ENCODE measurements at places on chromosomes 16 and 17.

DNA sequence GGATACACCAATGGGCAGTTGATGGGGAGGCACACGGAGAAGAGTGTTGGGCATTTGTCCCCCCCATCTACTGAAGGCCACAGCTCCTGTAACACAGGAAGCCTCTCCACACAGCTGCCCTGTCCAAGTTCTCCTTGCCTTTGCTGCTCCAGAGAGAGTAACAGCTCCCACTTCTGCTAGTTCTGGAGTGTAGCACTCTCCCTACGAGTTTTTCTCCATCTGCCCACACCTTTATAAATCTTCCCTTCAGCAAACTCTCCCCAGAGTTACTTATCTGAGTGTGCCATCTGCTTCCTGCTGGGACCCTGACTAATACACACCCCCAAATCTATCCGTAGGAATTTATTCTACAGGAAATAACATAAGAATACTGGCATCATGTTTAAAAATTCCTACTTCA is 42.6 kb upstream of the ERN1 start:
- DNase-seq: no peak

DNA sequence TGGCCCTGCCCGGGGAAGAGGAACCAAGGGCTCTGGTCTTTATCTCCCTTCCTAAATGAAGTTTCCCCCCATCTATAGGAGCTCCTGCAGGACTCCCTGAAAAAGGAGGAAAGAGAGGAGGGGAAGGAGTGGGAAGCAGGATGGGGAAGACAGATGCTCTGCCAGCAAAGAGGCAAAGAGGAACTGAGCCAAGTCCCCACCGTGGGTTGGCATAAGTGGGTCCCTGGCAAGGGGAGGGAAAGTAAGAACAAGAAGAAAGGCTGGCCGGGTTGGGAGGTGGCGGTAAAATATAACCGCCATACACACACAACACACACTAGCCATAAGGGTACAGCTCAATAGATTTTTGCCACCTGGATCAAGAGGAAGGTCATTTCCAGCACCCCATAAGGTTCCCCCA is 6.1 kb upstream of the EIF1 start:
- no peak for DNase-seq

- no peak for DNase-seq
Observed at GRCh38 chr16:87278191-87279093, 38.8 kb downstream of the C16orf95 start.

- DNase-seq: no peak
Observed at GRCh38 chr17:17710728-17711541, 29.7 kb downstream of the RAI1 start.

DNA sequence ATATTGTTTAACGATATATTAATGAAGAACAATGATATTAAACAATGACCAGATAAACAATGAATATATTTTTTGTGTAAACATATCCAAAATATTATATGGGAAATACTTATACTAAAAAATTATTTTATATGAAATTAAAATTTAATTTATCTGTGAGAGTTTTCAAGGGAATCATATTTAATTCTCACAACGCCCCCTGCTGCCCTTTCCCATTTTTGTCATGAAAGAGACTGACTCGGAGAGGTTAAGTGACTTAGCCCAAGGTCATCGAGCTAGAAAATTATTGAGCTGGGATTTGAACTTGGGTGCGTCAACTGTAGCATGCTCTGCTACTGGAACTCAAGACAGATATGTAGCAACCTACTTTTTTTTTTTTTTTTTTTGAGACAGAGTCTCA is 7.2 kb upstream of the MYCBPAP start:
- DNase-seq: no peak

- no peak for DNase-seq
Observed at GRCh38 chr17:16934836-16935235, 37.1 kb downstream of the TNFRSF13B start.

DNA sequence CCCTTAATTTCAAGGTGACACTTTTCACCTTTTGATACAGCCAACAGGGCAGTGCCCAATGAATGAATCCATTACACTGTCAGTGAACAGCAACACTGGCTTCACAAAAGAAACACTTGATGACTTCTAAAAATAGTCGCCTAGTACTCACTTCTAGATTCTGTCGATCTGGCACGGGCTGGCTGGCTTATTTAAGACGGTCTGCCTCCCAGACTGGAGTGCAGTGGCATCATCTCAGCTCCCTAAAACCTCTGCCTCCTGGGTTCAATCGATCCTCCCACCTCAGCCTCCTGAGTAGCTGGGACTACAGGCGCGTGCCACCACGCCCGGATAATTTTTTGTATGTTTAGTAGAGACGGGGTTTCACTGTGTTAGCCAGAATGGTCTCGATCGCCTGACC is 1.9 kb downstream of the NDUFAB1 start:
- no peak for DNase-seq

- DNase-seq: no peak
Observed at GRCh38 chr16:1407753-1408152, 6.8 kb downstream of the UNKL start.

- no peak for DNase-seq
Observed at GRCh38 chr17:6936370-6937028, 59.4 kb upstream of the ALOX12 start.

DNA sequence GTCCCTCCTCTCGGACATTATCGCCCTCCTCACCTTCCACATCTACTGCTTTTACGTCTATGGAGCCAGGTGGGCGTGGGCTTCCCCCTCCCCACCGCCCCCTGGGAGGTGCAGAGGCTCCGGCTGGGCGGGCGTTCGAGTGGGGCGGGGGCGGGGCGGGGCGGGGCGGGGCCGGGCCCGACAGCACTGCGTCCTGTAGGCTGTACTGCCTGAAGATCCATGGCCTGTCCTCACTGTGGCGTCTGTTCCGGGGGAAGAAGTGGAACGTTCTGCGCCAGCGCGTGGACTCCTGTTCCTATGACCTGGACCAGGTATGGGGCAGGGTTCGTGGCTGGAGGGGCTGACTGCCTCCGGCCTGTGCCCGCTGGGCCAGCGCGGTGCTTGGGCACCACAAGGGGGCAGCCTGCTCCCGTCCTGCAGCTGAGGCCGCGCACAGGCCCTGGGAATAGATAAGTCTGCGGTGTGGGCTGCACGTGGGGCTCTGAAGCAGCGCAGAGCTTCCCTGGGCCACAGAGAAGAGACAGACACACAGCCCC is 9.2 kb downstream of the PIGQ start:
- no peak for DNase-seq

DNA sequence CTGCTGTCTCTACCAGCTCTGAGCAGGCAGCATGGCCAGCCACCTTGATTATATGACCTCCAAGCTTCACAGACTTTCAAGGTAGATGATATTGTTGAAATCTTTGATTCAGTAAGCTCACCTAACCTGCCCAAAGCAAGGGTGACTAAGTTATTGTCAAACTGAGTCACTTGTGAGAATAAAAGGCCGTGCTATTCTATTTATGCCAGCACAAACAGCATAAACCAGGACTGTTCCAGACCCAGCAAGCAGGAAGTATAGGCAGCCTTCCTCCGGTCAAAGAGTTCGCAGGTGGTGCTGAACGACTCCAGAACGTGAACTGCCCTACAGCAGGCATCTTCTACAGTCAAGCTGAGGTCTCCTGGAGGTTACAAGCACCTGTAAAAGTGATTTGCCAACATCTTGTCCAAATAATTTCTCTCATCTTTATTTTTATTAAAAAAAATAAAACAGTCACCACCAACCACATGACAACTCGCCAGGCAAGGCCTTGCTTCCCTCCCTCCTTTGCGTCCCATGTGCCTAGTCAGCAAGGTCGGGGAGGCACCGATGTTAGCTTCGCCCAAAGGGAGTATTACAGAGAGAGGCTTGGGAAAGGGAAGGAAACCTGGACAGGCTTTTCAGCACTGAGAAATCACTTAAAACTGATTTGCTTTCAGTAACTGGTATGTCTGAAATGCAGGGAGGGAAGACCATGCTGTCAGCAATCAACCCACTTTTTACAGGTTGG is 10.8 kb downstream of the ARL2BP start:
- DNase-seq: no peak

DNA sequence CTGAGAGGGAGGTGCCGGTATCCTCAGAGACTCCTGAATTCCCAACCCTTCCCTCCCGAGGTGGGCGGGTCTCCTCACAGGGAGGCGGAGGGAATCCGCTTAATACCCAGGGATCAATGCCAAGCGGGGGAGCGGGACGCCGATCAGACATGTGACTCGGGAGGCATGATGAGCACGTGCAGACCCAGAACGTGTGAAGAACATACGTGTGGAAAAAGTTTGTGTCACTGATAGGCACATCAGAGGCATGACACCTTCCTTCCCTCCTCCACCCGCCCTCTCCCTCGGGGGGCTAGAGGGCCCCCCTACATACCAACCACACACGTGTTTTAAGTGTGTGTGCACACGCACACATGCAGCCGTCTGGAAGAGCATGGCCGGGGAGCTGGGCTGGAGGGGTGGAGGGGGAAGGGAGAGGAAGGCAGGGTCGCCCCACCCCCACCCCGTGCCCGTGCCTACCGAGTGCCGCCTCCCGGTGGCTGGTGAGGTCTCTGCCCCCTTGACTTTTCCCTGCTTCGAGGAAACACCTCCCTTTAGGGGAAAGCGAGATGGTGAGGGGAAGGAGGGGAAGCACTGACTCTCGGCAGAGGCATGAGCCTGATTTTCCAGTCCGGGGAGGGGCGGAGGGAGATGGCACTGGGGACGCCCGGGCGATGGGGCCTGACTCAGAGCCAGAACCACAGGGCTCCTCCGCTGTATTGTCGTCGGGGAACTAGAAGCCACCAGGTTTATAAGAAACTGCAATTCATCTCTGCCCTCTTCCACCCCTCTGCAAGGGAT is 12.1 kb upstream of the TBX21 start:
- DNase-seq: peak; percentile 91

DNA sequence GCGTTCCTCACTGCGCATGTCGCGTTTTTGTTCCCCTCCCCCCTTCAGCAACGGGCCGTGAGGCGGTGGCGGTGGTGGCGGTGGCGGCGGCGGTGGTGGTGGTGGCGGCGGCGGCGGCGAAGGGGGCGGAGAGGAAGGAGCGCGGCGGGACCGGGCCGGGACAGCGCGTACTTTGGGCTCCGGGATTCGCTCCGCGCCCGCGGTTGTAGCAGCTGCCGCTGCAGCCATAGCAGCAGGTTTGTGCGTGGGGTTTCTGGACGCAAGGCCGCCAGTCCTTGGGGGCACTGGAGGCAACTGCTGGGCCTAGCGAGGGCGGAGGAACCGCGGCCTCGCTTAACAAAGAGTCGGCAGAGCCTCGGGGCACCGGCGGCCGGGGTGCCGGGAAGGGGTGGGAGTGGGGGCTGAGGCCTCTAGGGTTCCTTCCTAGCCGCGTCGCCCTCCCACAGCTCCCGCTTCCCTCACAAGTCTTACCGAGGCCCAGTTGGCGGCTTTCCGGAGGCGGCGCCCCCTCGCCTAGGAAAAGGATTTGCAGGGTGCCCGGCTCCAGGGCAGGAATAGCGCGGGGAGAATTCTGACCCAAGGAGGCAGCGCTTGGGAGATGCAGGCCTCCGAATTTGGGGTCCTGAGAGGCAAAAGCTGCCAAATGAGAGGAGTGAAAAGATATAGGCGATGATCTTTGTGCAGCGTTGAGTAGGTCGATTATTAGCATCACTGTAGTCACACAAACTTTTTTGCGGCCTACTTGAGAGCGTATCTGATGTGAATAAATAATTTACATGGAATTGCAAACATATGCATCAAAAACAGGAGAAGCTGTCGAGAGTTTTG is at the start of gene DDX42:
Gene DDX42, plus strand, starts transcription at position 30 of the 828 bp plus-strand sequence. CDS start 12,880 bp downstream, outside the sequence.
- peak; percentile 7 for DNase-seq

GRCh38 chr16:84315422-84315821 is 20.7 kb downstream of the WFDC1 start:
- DNase-seq: no peak

DNA sequence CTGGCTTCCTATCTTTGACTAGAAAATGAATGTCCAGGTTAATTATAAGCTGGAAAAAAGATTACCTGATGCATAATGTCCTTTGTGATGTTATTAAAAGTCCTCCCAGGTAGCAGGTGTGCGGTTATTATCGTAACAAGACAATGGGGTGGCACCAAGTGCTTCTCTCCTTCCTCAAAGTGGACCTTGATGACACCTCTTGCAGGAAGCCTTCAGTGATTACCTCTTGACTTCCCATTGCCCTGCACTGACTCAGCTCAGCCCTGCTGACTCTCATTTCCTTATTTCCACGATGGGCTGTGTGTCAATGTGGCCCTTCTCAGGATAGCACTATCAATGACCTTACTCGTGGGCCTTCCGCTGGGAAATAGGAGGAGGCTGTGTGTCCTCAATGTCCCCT is 477.4 kb upstream of the CCL2 start:
- no peak for DNase-seq

DNA sequence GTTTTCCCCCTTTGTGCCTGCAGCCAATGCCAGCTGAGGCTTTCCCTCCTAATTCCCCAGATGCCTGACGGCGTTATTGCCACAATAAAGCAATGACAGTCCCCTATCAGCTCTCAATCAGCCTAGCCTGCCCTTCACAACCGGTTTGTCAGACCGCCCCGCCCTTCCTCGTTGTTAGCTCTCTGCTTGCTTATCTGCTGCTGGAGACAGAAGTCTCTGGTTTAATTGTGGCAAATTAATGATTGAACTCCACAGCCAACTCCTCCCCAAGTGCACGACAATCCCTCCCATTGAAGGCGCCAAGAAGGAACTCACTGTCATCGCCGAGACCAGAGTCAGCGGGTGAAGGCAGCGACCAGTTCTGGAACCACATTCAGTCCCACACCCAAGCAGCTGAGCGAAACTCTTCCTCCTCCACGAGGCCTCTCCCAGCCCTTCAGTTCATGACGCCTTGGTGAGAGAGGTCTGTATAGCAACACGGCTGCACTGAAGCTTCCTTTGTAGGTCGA is 474.4 kb downstream of the SLC39A11 start:
- no peak for DNase-seq

GRCh38 chr17:2442166-2442565 is 41.3 kb upstream of the MNT start:
- DNase-seq: no peak

DNA sequence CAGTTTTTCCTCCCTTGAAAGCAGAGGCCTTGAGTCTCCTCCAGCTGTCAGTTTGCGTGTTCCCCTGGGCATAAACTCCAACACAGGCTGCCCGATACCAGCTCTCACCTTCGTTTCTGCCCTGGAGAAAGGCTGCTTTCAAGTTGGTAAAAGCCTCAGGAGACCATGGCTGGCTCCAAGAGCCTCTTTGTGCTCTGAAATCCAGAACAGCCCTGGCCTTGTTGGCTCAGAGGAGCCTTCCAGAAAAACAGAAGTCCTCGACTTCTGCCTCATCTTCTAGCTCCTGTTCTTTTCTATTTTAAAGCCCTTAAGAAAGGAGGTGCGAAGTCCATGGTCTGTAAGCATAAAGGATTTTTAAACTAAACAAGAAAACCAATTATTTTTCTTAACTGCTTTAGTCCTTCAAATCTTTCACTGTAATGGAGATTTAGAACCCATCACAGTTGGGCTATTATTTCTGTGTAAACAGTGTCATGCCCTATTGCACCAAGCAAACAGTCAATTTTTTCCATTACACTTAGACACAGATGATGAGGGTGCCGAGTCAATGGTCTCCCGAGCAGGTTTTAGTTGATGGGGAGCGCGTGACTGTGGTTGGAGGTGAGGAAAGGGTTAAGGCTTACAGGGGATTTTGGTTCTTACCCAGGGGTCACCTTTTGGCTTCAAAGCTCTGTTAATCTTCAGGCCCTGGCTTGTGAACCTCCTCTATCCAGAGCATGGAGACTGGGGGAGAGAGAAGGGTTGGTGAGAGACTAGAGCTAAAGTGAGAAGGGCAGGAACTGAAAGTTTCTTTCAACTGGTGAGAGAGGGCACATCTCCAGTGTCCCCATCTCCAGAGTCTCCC is 212.8 kb downstream of the MSI2 start:
- no peak for DNase-seq

- DNase-seq: no peak
Observed at GRCh38 chr16:70715860-70716357, 30.1 kb upstream of the MTSS2 start.

GRCh38 chr16:27303256-27304100 is 10.3 kb upstream of the IL4R start:
- DNase-seq: no peak

Data from stimulated activated CD8-positive, alpha-beta memory T cell treated with anti-CD3 and anti-CD28 coated beads, Interleukin-4, amount 100 ng/mL, for 4 hours (primary cell).